ENCODE measurements at places on chromosomes 16 and 17. TPM values are rescaled to one million over a fixed set of nuclear protein-coding genes. Genes with fewer than 3 reads are reported as not detected.

- DNase-seq = no peak
Measured at GRCh38 chr16:67055712-67056487, 27.0 kb downstream of the CBFB start.

DNA sequence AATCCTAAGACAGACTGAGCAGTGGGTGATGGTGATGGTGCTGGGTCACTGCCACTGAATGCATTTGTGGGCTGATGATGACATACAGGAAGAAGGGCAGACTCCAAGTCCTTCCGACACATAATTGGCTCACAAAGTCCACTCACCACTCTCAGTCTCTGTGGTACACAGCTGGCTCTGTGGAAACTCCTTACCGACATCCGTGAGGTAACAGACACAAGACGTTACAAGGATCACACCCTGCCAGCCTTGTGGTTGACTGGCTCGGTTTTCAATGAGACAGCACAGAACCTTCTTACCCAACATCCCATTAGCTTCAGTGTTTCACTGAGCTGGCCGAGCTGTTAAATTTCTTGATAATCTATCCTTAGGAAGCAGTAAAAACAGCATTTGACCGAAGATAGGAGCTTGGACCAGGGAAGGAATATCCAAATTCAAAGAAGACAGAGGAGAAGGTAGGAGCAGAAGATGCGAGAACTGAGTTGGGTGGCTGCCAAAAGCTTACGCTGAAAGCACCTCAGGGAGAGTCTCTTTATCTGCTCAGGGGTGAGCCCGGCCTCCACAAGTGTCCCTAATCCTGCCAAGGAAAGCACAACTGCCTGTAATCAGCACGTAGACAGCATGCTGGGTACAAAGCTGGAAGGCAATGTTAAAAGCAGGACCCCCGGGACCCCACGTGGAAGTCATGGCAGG, 5.5 kb upstream of the MXRA7 start:
- no peak for DNase-seq

DNA sequence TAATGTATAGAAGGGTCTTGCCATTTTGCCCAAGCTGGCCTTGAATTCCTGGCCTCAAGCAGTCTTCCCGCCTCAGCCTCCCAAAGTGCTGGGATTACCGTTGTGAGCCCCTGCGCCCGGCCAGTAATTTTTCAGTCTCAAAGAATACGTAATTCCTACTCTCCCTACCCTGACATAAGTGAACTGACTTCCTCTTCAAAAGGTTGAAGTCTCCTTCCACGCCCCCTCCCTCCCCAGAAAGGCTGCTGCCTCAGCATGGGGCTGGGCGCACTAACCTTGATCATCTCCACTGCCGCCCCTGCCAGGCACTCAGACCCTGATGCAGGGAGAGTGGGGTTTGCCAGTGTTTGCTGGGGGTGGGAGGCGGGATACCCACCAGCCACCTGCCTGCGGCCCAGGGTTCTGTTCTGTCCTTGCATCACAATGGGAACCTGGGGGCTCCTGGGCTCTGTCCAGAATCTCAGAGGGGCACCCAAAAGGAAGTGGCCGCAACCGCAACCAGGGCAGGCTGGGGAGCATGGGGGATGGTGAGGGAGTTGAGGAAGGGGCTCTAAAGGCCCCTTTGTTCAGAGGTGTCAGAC, 27.5 kb downstream of the KIFC3 start:
- DNase-seq = no peak

TIMP2 gene
- total RNA-seq = 720 TPM

GRCh38 chr16:30623536-30624283, 13.5 kb upstream of the ZNF689 start:
- DNase-seq = no peak

ADGRG1 gene
- total RNA-seq = 47.4 TPM
